ENCODE measurements at places on chromosomes 1 and 21.

DNA sequence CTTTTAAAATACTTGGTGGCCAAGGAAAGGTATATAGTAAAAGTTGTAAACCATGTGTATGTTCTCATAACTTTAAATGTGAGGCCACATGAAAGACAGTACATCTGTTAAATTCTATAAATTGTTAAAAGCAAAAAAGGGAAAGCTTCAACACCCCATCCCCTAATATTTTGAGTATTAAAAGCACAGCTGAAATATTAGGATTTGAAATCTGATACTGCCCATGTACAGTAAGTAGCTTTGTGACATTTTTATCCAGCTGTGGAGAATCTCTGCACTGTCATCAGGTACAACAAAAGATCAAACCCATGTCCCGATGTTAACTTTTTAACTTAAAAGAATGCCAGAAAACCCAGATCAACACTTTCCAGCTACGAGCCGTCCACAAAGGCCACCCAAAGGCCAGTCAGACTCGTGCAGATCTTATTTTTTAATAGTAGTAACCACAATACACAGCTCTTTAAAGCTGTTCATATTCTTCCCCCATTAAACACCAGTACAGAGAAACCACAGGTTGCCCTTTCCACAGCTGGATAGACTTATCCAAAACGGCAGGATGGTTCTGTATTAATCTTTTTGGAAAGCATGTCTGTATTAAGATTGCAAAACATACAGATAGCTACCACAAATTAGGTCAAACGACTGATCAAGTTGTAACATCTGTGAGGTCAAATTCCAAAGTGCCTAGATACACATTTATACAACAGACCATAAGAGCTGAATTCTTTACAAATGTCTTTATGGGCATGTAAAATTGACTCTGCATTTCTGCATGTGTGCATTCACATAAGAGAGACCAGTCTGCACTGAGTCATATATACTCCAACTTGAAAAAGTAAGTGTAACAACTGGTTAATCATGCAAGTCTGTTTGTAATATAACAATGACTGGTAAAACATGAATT, 5.2 kb downstream of the IRF2BP2 start:
- DNase-seq, result no peak

GRCh38 chr1:247193958-247194357, 22.1 kb upstream of the ZNF124 start:
- no peak for DNase-seq

GRCh38 chr1:107526524-107527198, 385.8 kb downstream of the NTNG1 start:
- DNase-seq, result no peak

- DNase-seq, result no peak
Observed at GRCh38 chr21:41678924-41679318, 87.9 kb downstream of the RIPK4 start.

DNA sequence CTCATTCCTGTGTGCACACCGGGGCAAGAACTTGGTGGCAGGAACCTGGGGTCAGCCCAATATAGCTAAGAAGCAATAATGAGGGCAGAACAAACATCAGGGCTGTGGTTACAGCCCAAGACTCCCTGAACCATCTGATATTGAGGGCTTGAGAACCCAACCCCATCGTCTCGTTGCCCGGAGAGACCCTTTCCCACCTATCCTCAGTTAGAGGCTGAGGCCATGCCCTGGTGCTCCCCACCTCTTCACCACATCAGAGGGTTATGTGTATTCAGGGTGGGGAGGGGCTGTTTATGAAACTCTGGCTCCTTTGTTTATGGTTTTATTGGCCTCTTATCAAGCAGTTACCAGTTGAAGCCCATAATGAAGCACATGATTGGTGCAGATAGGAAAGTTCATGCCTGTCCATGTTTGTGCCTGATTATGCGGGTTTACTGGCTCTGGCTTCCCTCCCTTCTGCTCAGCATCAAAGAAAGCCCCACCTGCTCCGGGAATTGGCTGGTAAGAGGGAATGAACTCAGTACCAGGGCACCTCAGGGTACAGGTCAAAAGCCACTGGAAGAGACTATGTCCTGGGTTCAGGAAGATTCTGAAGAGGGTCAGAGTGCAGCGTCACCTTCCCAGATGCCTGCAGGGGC, 14.5 kb downstream of the NUAK2 start:
- no peak for DNase-seq

GRCh38 chr1:84103197-84103992, 40.7 kb upstream of the PRKACB start:
- no peak for DNase-seq

- DNase-seq, result no peak
Observed at GRCh38 chr1:196407358-196408051, 200.7 kb downstream of the KCNT2 start.

DNA sequence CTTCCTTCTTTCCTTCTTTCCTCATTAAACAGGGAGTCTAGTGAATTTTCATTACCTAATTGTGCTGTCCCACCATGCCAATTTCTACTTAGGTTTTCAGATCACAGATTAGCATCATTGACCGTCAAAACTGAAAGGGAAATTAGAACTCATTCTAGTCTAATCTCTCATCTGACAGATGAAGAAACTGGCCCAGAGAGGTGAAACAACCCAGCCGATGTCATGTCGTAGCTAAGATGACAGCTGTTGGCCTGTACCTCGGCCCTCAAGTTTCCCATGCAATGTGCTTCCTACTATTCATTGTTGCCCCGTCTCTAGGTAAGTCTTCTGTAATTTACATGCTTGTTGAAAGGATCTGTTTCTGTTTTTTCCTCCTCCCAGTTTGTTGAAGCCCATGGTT, 128.2 kb upstream of the KIAA0040 start:
- DNase-seq, result no peak

- DNase-seq, result no peak
Observed at GRCh38 chr1:171999756-172000155, 158.5 kb downstream of the DNM3 start.

GRCh38 chr1:91501523-91501851, 836 bp downstream of the CDC7 start:
- no peak for DNase-seq

DNA sequence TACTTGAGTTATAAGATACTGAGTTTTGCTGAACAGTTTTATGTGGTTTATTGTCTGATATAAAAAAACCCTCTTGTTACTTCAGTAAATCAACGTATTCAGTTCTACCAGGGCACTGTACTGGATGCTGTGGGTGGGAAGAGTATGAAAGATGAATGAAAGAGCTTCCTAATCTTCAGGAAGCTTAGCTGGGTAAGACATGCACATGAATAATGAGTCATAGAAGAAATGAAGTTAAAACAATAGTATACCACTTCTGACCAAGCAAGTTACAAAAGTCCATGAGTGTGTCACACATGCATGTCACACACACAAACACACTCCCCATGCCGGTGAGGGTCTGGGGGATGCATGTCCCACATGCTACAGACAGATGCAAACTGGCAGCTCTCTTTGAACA, 105.9 kb downstream of the SIPA1L2 start:
- no peak for DNase-seq

DNA sequence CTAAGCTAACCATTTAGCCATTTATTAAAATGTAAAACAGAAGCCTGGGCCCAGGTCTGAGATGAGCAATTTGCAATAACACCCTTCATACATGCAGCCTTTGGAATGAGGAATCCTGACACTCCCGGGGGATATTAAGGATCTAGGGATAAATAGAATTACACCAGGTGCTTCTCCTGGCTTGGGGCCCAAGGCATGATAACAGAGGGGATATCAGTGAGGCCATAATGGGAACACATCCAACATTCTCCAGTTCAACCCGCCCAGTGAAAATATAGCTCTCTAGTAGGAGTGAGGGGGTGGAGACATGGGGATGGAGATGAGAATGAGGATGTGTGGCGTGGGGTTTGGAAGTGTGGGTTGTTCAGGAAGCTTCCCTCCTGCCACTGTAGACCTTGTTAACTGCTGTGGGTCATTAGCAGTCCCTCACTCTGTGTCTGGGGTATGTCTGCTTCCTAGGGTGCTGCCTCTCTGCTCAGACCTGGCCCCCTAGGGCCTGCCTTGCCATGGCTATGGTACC, 57.9 kb upstream of the KANK4 start:
- DNase-seq, result no peak

DNA sequence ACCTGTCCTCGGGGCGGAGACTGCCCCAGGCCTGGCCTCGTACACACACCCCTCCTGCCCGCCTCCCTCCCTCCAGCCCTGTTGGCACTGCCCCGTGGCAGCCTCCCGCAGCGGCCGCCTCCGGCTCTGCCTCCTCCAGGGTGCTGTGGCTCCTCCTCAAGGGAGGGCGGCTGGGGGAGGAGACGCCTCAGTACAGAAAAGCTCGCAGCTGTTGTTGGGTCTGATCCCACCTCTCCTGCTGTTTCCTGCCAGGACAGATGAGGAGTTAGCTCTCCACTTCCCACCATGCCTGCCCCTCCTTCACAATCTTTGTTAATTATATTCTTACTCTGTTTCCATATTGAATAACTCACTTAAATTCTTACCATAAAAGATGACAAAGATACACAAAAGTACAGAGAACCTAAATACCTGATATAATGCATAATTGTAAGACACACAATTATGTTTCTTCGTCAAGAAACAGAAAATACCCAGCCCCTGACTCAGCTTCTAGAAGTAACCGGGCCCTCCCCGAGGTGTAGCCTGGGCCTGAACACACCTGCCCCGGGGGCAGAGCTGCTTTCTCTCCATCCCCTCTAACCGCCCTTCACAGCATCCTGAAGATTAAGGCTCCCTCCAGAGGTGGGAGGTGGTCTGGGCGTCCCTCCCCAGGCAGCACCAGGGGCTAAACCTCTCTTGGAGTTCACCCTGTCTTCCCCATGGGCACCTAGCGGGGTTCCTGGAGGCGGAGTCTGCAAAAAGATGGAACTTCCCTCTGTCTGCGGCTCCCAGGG, 30.6 kb upstream of the COL6A1 start:
- DNase-seq, result no peak

GRCh38 chr1:3471356-3472087, 17.1 kb downstream of the ARHGEF16 start:
- no peak for DNase-seq

GRCh38 chr21:35609263-35609662, 451.1 kb downstream of the SETD4 start:
- no peak for DNase-seq

GRCh38 chr1:29303201-29304024, 67.1 kb downstream of the PTPRU start:
- no peak for DNase-seq

GRCh38 chr1:90362163-90362562, 354.9 kb downstream of the BARHL2 start:
- DNase-seq, result no peak

- no peak for DNase-seq
Observed at GRCh38 chr1:165639821-165640623, 9.0 kb downstream of the MGST3 start.

- no peak for DNase-seq
Observed at GRCh38 chr1:18970358-18970757, 13.9 kb upstream of the IFFO2 start.

- DNase-seq, result no peak
Observed at GRCh38 chr1:190904091-190904695, 426.5 kb upstream of the BRINP3 start.

DNA sequence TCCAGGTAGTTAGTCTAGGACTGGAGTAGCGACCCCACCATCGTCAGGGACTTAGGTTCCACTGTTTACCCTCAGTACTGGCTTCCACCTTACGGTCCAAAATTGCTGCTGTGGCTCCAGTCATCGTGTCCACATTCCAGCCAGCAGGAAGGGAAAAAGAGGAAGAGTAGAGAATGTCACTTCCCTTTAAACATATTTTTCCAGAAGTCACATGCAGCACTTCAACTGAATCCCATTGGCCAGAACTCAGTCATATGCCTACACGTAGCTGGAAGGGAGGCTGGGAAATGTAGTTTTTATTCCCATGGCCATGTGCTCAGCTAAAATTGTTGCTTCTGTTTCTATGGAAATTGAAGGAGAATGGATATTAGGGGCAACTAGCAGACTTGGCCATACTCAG, 84.1 kb upstream of the SELENON start:
- no peak for DNase-seq

- no peak for DNase-seq
Observed at GRCh38 chr1:246724731-246725095, 504 bp downstream of the SCCPDH start.

- peak; percentile 48 for DNase-seq
Observed at GRCh38 chr1:6359216-6360116, 34.1 kb downstream of the ACOT7 start.

- no peak for DNase-seq
Observed at GRCh38 chr1:91325456-91325855, 79.2 kb downstream of the HFM1 start.

GRCh38 chr21:35651196-35651595, 409.1 kb downstream of the SETD4 start:
- DNase-seq, result no peak

- DNase-seq, result no peak
Observed at GRCh38 chr21:32562426-32562825, 22.9 kb downstream of the TCP10L start.

DNA sequence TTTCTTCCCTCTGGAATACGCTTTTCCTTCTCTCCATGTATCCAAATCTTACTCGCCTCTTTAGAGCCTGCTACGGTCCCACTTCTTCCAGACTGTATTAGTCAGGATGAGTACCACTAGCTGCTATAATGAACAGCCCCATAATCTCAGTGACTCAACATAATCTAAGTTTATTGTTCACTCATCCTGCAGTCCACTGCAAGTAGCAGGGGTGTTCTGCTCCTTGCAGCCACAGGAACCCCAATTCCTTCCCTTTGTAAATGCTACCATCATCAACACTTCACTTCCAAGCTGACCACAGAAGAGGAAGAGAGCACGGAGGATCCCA, 18.1 kb upstream of the LDLRAP1 start:
- DNase-seq, result no peak

DNA sequence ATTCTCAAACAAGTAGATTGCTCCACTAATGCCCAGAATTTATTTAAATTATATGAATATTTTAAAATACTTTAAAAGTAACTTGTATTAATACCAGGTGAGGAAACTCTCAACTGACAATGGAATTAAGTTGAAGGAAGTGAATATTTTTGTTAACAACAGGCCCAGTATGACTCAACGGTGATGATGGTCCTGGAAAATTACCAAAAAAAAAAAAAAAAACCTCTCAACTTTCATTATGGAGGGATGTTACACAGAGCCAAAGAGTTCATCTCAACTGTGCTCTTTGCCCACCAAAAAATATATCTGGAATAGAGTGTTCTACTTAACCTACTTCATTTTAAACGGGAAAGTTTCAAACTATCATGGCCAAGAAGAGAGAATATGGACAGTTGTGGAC, 28.3 kb downstream of the CFH start:
- no peak for DNase-seq
